ENCODE measurements at places on chromosomes 2 and 18.

DNA sequence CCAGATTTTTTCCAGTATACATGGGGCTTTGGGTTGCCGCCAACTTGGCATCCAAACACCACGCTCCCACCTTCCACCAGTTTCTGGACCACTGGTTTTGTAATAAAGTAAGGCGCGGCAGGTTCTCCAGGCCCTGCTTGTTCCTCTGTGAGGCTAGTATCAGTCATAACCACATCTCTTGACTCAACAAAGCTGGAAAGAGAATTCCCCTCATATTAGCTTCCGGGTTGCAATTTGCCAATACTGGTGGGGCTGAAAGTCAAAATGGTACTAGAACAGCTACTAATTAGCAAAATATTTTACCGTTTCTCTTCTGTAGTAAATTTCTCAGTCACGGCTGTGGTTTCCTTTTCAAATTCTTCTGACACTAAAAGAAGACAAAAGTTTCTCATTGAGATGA lies 25.0 kb downstream of the TTN start:
- DNase-seq: no peak

GRCh38 chr2:175004730-175004979 lies 526 bp downstream of the CHN1 start:
- no peak for DNase-seq

- peak; percentile 45 for DNase-seq
Measured at GRCh38 chr2:148643998-148644882, at the start of gene EPC2. EPC2 (plus strand) TSS chr2:148644751; CDS start chr2:148645018, 267 bp downstream.

DNA sequence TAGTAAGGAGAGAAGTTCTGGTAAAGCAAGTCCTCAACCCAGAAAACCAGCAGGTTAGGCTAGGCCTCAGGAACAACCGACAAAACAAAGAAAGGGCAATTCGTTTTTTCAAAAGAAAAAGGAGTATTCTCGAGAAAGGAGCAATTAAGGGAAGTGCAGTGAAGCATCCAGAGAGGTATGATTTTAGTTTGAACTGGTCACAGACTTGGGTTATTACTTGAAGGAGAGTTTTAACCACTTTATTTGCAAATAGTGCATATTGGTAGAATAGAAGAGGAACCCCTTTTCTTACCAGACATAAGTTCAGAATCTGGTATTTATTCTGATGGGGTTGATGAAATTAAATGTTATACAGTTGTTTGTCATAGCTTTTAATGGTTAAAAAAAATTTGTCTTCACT lies 110.0 kb upstream of the GCFC2 start:
- DNase-seq: no peak

GRCh38 chr2:61786876-61787275 lies 67.0 kb downstream of the FAM161A start:
- no peak for DNase-seq

DNA sequence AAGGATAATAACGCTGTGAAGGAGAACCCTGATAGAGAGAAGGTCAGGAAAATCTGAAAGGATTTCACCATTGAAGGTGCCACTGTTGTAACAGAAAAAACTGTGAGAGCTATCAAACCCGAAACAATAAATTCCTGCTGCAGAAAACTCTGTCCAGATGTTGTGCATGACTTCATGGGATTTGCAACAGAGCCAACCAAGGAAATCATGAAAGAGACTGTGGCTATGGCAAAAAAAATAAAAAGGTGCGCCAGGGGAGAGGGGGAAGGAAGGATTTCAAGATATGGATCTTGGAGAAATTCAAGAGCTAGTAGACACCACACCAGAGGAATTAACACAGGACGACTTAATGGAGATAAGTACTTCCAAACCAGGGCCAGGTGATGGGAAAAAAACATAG lies 88.0 kb downstream of the LDLRAD4 start:
- DNase-seq: no peak

- no peak for DNase-seq
Measured at GRCh38 chr2:48721158-48721557, 34.4 kb downstream of the LHCGR start.

DNA sequence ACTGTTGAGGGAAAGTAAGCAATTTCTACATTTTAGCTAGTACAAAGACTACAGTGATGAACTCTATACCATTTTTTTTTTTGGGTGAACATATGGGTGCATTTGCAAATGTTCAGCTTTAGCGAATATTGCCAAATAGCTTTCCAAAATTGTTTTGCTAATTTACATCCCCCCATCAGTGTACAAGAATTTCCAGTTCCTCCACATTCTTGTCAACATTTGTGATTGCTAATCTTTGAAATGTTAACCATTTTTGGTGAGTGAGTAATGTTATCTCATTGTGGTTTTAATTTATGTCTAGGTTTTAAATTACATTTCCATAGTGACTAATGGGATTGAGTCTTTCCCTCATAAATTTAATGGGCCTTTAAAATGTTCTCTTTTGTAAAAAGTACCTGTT lies 16.4 kb upstream of the CNRIP1 start:
- DNase-seq: no peak

- DNase-seq: no peak
Measured at GRCh38 chr2:120403261-120403660, 57.3 kb downstream of the INHBB start.

- DNase-seq: no peak
Measured at GRCh38 chr18:27520401-27520800, 335.3 kb upstream of the CHST9 start.

GRCh38 chr2:120013597-120014223 lies 833 bp downstream of the EPB41L5 start:
- no peak for DNase-seq

- DNase-seq: no peak
Measured at GRCh38 chr2:217797661-217798069, 205.1 kb downstream of the TNS1 start.

- no peak for DNase-seq
Measured at GRCh38 chr2:85259101-85259590, 68.6 kb downstream of the TGOLN2 start.

GRCh38 chr2:174339561-174340399 lies 5.0 kb downstream of the SP9 start:
- no peak for DNase-seq

DNA sequence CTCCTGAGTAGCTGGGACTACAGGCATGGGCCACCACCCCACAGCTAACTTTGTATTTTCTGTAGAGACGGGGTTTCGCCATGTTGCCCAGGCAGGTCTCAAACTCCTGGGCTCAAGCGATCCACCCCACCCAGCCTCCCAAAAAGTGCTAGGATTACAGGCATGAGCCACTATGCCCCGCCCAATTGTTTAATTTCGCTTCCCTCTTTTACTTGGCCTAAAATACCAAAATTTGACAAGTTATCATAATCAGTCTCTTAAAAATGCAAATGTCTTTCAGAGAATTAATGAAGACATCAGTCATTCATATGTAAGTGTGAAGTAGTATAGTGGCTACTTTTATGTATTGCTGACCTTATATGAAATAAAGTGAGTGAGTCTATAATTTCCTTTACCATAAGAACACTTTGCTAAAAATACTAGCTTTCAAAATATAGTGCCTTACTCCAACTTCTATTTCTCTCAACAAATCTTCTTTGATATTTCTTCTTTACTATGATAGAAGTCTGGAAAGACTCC lies 9.8 kb downstream of the FBXO11 start:
- DNase-seq: no peak

DNA sequence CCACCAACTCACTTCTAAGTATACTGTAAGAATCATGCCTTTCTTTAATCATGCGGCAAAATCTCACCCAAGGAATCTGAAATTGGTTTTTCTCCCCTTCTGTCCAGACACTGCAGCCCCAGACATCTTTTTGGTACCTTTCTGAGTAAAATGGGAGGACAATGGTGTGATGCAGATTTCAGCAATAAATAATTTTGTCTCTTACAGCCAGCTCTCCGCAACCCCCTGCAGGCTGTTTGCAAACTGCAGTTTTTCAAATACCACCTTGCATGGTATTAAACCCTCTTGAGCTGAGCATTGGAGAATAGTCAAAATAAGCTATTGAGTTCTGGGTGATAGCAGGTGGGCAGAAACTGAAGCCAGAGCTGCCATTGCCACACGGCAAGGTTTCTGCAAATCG lies 32.2 kb downstream of the GPR39 start:
- DNase-seq: peak; percentile 9
